ENCODE measurements at places on chromosomes 3 and 15. TPM values are rescaled to one million over a fixed set of nuclear protein-coding genes. Genes with fewer than 3 reads are reported as not detected.
A peak's percentile ranks its signal among the peaks of the same experiment; 100 is the strongest.

GRCh38 chr3:186287711-186288110, 74.3 kb downstream of the DGKG start:
- H3K4me1 ChIP-seq: peaks cover 23% of the 10 kb centered on the region
- DNase-seq: no peak
- no peak overlapping the region for H3K4me3 ChIP-seq
- peak overlapping the region; percentile 73 for H3K27ac ChIP-seq

- H3K27me3 ChIP-seq: no peaks in the 10 kb centered on the region
- no peak overlapping the region for H3K27ac ChIP-seq
- H3K36me3 ChIP-seq: peaks cover under 1% of the 10 kb centered on the region
These were observed 64.2 kb downstream of the SCAPER start for GRCh38 chr15:76840830-76841460.

- peaks cover 19% of the 10 kb centered on the region for H3K4me1 ChIP-seq
- H3K36me3 ChIP-seq: peaks cover 2% of the 10 kb centered on the region
- H3K27ac ChIP-seq: no peak overlapping the region
- H3K4me3 ChIP-seq: no peak overlapping the region
These were observed 22.1 kb downstream of the NCK1 start for GRCh38 chr3:136883967-136884720.

- H3K27me3 ChIP-seq: no peaks in the 10 kb centered on the region
- H3K36me3 ChIP-seq: no peaks in the 10 kb centered on the region
- peaks cover 7% of the 10 kb centered on the region for H3K4me1 ChIP-seq
- H3K4me3 ChIP-seq: no peak overlapping the region
- no peak for DNase-seq
These were observed 366.7 kb downstream of the NSUN3 start for GRCh38 chr3:94429517-94429916.

GRCh38 chr3:173217127-173217526, 76.1 kb upstream of the SPATA16 start:
- no peak overlapping the region for H3K4me3 ChIP-seq
- peaks cover 2% of the 10 kb centered on the region for H3K36me3 ChIP-seq
- no peak overlapping the region for H3K27ac ChIP-seq
- H3K27me3 ChIP-seq: peaks cover 8% of the 10 kb centered on the region

DNA sequence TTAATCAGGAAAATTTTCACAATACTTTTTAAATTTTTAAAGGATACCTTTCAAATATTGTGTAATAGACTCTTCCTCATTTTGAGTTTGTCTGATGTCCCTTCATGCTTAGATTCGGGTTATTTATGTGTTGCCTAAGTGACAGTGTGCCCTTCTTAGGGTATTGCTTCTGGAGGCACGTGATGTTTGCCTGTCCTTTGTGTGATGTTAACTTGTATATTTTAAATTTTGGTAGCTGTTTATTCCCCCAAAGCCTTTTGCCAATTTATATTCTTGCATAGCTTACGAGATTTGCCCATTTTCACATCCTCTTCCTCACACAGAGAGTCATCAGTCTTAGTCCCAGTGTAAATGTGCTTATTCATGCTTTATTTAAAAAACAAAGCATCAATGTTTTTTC, 433.1 kb downstream of the EPHB1 start:
- H3K27me3 ChIP-seq: no peaks in the 10 kb centered on the region
- DNase-seq: no peak
- H3K27ac ChIP-seq: no peak overlapping the region

- no peak overlapping the region for H3K27ac ChIP-seq
- H3K27me3 ChIP-seq: peaks cover 14% of the 10 kb centered on the region
- DNase-seq: no peak
- no peaks in the 10 kb centered on the region for H3K4me1 ChIP-seq
- no peak overlapping the region for H3K4me3 ChIP-seq
These were observed 570.4 kb downstream of the SI start for GRCh38 chr3:164507886-164508285.

- H3K27ac ChIP-seq: no peak overlapping the region
- no peaks in the 10 kb centered on the region for H3K27me3 ChIP-seq
- H3K36me3 ChIP-seq: peaks cover 13% of the 10 kb centered on the region
These were observed 9.2 kb downstream of the PLSCR4 start for GRCh38 chr3:146241523-146242240.

GRCh38 chr3:114974387-114974786, 172.7 kb downstream of the ZBTB20 start:
- H3K27ac ChIP-seq: no peak overlapping the region
- no peak overlapping the region for H3K4me3 ChIP-seq
- no peaks in the 10 kb centered on the region for H3K27me3 ChIP-seq
- H3K4me1 ChIP-seq: no peaks in the 10 kb centered on the region

- no peak for DNase-seq
- H3K4me1 ChIP-seq: peaks cover 12% of the 10 kb centered on the region
- no peak overlapping the region for H3K4me3 ChIP-seq
These were observed 168.3 kb upstream of the ADAMTS9 start for GRCh38 chr3:64856106-64856505.

- no peaks in the 10 kb centered on the region for H3K27me3 ChIP-seq
- peaks cover 12% of the 10 kb centered on the region for H3K36me3 ChIP-seq
- no peak for DNase-seq
- peaks cover 73% of the 10 kb centered on the region for H3K4me1 ChIP-seq
These were observed 61.0 kb downstream of the LRIG1 start for GRCh38 chr3:66439666-66440344.

GRCh38 chr3:107514453-107514852, 8.3 kb upstream of the BBX start:
- no peaks in the 10 kb centered on the region for H3K27me3 ChIP-seq
- H3K4me1 ChIP-seq: no peaks in the 10 kb centered on the region
- H3K4me3 ChIP-seq: no peak overlapping the region
- no peak for DNase-seq
- no peaks in the 10 kb centered on the region for H3K36me3 ChIP-seq
- H3K27ac ChIP-seq: no peak overlapping the region

DNA sequence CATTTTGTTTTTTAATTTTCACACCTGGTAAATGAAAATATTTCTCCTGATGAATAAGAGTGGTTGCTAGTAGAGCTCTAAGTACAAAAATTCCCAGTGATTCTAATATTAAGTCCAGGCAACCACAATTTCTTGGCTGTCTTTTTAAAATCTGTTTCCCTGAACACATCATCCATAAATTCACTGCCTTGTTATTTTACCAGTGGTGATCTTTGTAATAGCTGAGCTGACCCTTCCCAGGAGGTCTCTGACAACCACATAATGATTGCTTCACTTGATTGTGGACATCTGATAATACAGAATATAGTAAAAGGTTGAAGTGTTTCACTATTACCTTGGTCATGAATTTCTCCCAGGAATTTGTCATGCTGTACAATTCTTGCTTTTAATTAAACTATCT, 13.9 kb upstream of the TOP2B start:
- no peaks in the 10 kb centered on the region for H3K36me3 ChIP-seq
- no peak overlapping the region for H3K27ac ChIP-seq
- H3K27me3 ChIP-seq: no peaks in the 10 kb centered on the region
- H3K4me1 ChIP-seq: peaks cover 6% of the 10 kb centered on the region
- no peak for DNase-seq

- H3K4me3 ChIP-seq: no peak overlapping the region
- no peak overlapping the region for H3K27ac ChIP-seq
- H3K36me3 ChIP-seq: no peaks in the 10 kb centered on the region
- peaks cover 5% of the 10 kb centered on the region for H3K4me1 ChIP-seq
- H3K27me3 ChIP-seq: peaks cover 8% of the 10 kb centered on the region
These were observed 24.5 kb downstream of the KCNMB2 start for GRCh38 chr3:178560759-178561158.

DNA sequence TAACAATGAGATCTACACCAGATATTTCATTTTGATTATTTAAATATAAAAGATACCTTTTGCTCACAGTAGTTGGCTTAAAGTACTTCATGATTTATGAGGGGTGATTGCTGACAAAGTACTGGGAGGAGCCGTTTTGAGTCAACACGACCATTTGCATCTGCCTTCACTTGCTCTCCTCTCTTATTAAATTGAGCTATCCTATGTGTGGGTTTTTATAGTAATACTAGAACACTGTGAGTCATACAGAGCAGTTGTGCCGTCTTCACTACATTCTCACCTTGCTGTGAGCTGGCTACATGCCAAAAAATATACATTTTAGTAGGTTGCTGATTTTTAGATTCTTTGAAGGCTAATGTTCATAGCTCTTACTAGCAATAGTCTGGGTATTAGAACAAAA, 161.2 kb downstream of the ALCAM start:
- H3K27ac ChIP-seq: peak overlapping the region; percentile 12
- DNase-seq: no peak
- peaks cover 21% of the 10 kb centered on the region for H3K36me3 ChIP-seq
- H3K27me3 ChIP-seq: no peaks in the 10 kb centered on the region

GRCh38 chr3:194757647-194758061, 72.0 kb downstream of the FAM43A start:
- peaks cover 14% of the 10 kb centered on the region for H3K27me3 ChIP-seq
- H3K4me3 ChIP-seq: no peak overlapping the region
- H3K27ac ChIP-seq: no peak overlapping the region
- no peak for DNase-seq
- H3K4me1 ChIP-seq: peaks cover 7% of the 10 kb centered on the region

DNA sequence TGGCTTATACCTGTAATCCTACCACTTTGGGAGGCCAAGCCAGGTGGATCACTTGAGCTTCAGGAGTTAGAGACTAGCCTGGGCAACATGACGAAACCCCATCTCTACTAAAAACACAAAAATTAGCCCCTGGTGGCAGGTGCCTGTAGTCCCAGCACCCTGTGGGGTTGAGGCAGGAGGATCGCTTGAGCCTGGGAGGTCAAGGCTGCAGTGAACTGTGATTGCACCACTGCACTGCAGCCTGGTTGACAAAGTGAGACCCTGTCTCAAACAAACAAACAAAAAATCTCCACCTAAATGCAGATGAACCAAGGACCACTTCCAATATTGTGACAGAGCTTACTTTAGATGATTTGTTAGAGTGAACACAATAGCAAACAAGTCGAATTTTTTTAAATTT, 53.7 kb downstream of the TP53BP1 start:
- no peak for DNase-seq
- peaks cover 3% of the 10 kb centered on the region for H3K36me3 ChIP-seq
- no peaks in the 10 kb centered on the region for H3K27me3 ChIP-seq
- peaks cover 11% of the 10 kb centered on the region for H3K4me1 ChIP-seq
- no peak overlapping the region for H3K27ac ChIP-seq

DNA sequence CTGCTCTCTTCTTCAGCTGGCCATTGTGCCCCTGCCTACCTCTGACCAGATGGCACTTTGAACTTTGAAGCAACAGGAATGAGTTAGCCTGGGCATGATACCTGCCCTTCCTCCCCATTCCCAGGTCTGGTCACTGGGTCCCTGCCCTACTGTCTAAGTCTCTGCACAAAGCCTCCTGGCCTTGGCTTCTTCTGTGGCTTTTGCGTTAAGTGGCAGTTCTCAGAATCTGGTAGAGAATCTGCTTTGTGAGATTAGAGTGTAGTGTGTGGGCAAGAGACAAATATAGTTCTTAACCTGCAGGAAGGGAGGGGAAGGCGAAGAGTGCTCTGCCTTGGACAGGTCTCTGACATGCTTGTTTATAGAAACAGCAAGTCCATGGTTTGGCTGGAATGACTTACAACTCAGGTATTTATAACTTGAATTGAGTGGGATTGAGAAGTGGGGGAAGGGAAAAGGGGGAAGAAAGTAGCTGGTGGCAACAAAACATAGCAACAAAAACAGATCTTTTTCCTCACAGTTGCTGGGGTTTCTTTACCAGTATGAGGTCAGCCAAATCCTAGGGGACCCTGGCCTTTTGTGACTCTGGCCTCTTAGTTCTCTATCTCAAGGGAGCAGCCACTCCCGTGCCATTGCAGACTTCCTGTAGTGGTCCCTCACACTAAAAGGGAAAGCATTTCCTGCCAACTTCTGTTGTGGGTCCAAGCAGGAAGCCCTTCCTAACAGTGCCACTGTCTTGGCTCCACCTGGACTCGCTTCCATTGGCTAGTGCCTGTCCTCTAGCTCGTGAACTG, 16.7 kb downstream of the MAPKBP1 start:
- H3K4me3 ChIP-seq: no peak overlapping the region
- no peaks in the 10 kb centered on the region for H3K27me3 ChIP-seq
- peaks cover 51% of the 10 kb centered on the region for H3K4me1 ChIP-seq
- no peaks in the 10 kb centered on the region for H3K36me3 ChIP-seq
- peak overlapping the region; percentile 84 for H3K27ac ChIP-seq

- peaks cover 11% of the 10 kb centered on the region for H3K27me3 ChIP-seq
- no peak for DNase-seq
- H3K4me1 ChIP-seq: peaks cover 25% of the 10 kb centered on the region
- no peaks in the 10 kb centered on the region for H3K36me3 ChIP-seq
- no peak overlapping the region for H3K27ac ChIP-seq
These were observed 160.0 kb downstream of the FRMD5 start for GRCh38 chr15:44034933-44035624.

- H3K27ac ChIP-seq: no peak overlapping the region
- DNase-seq: no peak
- no peaks in the 10 kb centered on the region for H3K4me1 ChIP-seq
- H3K36me3 ChIP-seq: peaks cover 3% of the 10 kb centered on the region
These were observed 93.1 kb upstream of the KBTBD8 start for GRCh38 chr3:66904831-66905493.

GRCh38 chr15:58793862-58794261, 22.8 kb downstream of the MINDY2 start:
- H3K36me3 ChIP-seq: peaks cover 5% of the 10 kb centered on the region
- no peak overlapping the region for H3K4me3 ChIP-seq
- DNase-seq: no peak
- peaks cover 11% of the 10 kb centered on the region for H3K4me1 ChIP-seq
- no peaks in the 10 kb centered on the region for H3K27me3 ChIP-seq

Gene GP9
- not detected for total RNA-seq

Gene CSPG4
- total RNA-seq: 595 TPM

Gene SLC27A2
- not detected for total RNA-seq

Gene TMCO5A
- not detected for total RNA-seq

Gene B3GALNT1
- 22.0 TPM for total RNA-seq

Gene GATM
- not detected for total RNA-seq

Gene ALG1L2
- not detected for total RNA-seq

Gene CADM2
- total RNA-seq: 1.1 TPM
